ENCODE measurements at places on chromosomes 13 and 19. TPM values are rescaled to one million over a fixed set of nuclear protein-coding genes. Genes with fewer than 3 reads are reported as not detected.

BEST2 gene
- total RNA-seq, result 0.09 TPM

GRCh38 chr19:46783670-46784069, 4.7 kb downstream of the SLC1A5 start:
- no peak for ATAC-seq

ZNF177 gene
- total RNA-seq, result 6.8 TPM

DNA sequence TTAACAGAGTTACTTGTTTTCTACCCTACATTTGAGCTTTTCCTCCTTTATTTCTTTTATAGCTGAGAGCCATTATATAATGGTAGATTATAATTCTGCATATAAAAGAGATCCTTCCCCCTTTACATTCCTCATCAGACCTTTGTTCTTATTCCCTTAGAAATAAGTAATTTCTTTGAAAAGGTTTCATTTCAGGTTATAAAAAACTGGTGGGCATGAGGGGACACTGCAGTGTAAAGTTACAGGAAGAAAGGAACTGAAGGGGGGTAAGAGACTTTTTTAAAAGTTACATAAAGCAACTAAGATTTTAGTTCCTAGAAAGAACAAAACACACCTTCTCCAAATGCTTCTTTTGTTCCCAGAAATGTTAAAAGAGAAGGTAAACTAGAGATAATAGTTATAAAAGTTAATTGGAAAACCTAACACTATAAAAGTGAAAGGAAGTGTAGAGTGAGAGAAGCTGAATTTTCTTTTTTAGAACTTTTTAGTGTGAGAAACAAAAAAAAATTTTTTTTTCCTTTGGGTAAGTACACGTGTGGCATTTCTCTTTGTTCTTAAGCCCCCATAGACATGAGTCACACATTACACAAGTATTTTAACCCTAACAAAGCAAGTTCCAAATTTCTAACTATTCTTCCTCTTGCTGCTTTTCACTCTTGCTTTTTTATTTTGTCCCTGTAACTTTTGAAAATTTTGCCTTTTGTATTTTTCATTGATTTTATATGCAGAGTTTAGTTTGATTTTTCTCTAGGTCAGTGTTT, 106.4 kb upstream of the MLNR start:
- no peak for ATAC-seq

DNA sequence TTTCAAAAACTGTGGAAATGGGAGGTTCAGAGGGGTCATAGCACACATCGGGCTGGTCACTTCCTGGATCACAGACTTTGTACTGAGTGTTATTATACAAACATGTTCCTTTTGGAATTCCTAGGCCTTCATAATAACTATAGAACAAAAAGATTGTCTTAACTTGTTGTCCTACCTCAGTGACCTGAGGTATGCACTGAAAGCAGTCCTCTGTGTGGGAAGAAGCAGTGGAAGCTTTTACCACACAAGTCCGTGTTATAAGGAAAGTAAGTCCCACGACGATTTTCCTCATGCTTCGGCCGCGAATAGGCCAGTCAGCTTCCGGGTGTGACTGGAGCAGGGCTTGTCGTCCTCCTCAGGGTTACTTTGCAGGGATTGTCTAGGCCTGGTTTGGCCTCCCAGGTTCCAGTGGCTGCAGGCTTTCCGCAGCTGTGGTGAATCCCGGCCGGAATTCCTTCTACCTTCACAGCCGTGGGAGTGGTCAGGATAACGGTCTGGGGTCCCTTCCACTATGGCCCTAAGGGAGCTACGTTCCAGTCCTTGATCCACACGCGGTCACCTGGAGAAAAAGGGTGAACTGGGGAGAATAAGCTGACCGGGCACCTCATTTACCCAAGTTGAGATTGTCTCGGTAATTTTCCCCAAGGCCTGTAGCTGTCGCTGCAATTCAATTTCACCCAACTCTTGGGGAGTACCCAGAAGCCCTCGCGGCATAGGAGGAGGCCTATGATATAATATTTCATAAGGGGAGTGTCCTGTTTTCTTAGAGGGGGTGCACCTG, 16.0 kb downstream of the NAPSA start:
- ATAC-seq, result no peak

ZNF431 gene
- total RNA-seq, result 20.6 TPM

DNA sequence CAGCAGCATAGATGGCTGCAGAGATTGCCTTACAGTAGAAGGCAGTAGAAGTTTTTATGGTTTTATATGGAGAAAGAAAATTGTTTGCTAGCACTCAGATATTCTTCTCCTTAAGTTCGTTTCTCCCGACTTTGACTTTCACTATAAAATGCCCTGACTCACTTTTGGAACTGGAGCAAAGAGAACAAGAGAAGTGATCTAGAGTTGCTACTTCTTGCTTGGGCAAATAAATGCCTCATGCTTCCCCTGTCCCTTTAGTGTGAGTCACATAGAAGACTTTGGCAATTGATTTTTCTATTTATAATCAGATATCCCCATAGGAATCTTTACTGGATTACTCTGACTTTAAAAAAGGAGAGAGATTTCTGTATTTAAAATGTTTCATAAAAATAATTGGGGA, 46.9 kb downstream of the ITGBL1 start:
- ATAC-seq, result no peak

RUBCNL gene
- total RNA-seq, result 1.2 TPM

DNA sequence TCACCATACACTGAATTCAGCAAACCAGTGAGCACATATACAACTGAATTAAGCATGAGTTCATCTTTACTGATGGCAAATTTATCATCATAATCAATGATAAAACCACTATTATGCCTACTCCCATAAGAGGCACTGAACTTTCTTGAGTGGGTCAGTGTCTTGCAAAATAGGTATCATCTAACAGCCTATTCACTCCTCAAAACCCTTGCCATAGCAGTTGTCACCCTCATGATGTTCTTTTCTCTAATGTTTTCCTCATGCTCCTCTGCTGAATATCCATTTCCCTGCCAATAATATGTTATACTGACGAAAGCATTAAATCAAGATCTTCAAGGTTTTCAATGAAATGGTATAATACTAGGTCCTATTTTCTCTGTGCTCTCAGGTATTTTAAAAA, 5.6 kb downstream of the ARGLU1 start:
- peak; percentile 9 for ATAC-seq

DNA sequence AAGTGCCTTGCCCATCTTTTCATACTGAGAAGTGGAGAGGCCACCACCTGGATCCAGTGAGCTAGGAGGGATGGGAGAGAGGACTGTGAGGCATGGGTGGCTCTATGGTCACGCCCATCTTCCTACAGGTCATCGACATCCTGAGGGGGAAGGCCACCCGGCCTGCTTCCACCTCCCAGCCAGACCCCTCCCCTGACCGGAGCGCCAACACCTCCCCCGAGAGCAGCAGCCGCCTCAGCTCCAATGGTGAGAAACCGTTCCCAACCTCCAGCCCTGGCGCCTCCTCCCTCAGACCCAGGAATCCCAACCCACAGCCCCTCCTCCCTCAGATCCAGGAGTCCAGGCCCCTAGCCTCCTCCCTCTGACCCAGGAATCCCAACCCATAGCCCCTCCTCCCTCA, 10.1 kb downstream of the BCL3 start:
- ATAC-seq, result peak; percentile 27

DNA sequence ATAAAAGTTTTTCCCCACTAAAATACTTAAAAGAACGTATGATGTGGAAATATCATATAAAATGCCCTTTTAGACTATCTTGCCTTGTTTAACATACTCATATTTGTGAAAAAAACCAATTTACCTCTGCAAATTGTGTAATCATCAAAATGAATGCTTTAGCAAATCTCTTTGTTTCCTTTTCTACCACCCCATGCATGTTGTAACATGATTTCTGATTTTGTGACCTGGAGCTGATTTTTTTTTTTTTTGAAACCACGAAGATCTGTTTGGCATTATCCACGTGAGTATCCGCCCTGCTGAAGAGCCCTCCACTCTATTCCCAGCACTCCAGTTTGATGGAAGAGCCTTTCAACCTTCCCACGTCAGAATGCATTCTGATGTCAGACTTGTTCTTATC, 245.8 kb upstream of the NBEA start:
- ATAC-seq, result no peak

MEF2B gene
- total RNA-seq, result 0.99 TPM

DNA sequence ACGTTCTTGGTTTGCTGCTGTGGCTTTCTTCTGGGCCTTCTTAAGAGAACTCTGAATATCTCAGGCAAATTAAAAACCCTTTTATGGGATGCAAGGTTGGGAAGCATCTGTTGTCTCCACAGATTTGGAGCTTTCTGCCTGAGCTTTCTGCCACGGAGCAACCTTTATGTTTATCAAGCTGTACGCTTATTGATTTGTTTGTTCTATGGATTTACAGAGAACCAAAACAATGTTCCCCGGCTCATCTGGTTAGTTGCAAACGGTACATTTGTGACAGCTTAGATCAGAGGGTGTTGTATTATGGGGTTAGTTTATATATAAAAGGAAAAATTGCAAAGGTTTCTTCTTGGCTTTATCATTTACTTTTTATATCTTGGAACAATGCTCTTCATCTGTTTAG, 479.6 kb downstream of the DIAPH3 start:
- no peak for ATAC-seq

DNA sequence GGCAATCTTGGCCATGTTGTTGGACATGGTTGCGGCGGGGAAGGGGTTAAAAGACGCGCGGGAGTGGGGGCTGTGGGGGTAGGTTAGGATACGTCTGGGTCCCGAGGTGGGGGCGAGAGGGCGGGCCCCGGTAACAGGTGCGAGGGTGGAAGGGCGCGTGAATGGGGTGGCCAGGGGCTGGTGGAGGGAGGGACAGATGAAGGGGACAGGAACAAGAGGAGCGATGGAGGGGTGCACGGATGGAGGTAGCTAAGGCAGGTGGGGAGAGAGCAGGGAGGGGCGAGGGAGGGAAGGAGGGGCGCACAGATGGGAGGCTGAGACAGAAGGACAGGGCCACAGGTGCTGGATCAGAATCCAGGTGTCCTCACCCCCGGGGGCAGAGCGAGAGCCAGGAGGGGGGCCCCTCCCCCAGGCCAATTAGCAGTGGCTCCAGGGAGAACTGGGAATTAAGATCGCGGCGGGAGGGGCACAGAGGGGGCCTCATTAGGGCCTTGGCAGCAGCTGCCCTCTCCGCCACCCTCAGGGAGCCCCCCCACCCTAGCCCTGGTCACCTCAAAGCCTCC, 1.3 kb downstream of the GNG8 start:
- no peak for ATAC-seq

KL gene
- total RNA-seq, result 0.39 TPM

DNA sequence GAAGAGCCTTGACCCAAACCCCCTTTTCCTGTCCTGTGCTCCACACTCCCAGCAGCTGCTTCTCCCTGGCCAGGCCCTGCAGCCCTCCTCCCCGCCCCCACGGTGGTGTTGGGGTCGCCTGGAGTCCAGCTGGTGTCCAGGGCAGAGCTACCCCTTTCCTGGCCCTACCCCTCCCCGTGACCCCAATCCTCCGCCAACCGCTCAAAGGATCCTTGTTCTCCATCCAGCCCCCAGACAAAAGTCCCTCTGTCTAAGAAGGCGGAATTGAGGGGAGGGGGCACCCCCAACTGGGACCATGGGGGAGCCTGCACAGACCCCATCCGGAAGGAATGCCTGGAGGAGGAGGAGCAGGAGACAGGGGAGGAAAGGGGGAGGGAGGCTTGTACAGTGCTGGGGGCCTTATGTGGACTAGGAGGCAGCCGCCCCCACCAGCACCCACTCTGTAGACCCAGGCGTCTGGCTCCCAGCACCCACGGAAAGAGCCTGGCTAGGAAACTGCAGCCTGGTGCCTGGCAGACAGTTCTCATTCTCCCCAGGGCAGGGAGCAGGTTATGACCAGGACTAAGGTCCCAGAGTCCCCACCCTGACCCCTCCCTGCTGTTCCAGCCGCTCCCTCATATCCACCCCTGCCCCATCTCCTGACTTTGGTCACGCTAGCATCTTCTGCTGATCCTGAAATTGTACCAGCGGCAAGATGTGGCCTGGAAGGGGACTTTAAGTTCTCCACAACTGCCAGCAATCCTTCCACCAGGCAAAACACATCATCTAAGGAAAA, at the start of gene FXYD3:
Gene FXYD3 (plus strand): TSS at position 647 of the 775 bp plus-strand sequence. CDS start 3,554 bp downstream, outside the sequence.
- ATAC-seq, result no peak

DNA sequence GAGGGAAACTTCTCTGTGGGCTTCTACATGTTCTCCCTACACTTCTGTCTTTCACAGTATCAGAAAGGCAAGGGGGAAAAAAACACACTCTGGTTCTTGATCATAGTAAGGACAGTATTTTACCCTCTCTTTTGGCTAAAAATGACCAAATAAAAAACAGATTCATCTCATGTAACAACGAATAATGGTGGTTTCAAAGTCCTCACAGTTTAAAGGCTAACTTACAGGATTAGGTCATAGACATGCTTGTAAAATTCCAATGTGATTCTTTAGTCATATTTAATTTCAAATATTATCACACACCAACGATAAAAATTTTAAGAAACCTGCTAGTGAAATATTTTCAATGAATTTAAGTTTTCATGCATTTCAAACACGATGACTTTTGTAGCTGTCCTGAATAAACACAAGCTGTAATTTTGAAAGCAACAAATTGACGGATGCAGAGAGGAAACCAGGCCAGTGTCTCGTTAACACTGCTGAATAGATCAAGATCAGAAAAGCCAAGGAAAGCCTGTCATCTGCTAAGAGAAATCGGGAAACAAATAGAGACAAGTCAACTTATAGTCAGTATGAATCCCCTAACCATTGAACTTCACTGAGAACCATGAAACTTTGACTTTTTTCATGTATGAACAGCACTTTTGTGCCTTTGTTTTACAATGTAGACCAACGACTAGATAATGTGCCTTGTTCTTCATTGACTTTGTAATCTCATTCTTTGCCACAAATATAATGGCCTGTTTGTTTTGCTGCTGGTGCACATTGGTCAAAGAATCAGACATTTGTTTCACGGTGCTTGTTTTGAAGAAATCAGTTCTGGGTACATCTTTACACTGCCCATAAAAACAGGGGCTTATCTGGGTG, 22.0 kb downstream of the MBNL2 start:
- peak; percentile 13 for ATAC-seq

LPAR2 gene
- total RNA-seq, result 29.2 TPM

DNA sequence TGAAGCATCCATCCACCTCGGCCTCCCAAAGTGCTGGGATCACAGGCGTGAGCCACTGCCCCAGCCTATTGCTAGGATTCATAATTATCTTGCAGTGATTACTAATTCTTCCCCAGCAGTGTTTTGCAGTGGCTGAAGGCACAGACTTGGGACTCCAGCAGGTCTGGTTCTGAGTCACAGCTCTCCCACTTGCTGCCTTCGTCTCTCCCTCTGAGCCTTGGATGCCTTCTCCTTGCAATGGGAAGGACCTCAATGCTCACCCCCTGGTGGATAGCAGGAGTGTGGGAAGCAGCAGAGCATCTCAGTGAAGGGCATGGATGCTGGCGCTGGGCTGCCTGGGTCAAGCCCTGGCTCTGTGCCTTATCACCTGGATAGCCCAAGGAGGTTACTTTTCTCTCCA, 37.6 kb upstream of the SHKBP1 start:
- ATAC-seq, result no peak

KRTDAP gene
- not detected for total RNA-seq

GRCh38 chr13:44974056-44974793, 15.0 kb downstream of the NUFIP1 start:
- ATAC-seq, result no peak
